ENCODE measurements at places on chromosomes 12 and 14. TPM values are rescaled to one million over a fixed set of nuclear protein-coding genes. Genes with fewer than 3 reads are reported as not detected.
A peak's percentile ranks its signal among the peaks of the same experiment; 100 is the strongest.

DNA sequence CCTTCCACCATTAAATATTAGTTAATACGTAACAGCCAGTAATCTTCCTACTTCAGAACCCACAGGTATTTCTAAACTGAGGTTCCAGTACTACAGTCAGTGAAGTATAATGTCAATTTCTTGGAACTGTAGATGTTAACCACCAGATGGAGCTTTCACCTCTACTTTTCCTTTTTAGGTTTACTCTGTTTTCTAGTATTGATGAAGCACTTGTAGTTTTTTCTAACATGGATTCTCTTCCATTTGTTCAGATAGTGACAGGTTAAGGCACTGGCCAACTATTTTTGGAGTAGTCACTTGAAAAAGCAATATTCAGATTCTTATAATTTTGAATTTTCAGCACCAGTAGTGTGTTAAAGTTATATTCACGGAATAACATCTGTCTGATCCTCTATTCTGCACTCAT, 4.6 kb upstream of the SEC23A start:
- no peak for ATAC-seq

DNA sequence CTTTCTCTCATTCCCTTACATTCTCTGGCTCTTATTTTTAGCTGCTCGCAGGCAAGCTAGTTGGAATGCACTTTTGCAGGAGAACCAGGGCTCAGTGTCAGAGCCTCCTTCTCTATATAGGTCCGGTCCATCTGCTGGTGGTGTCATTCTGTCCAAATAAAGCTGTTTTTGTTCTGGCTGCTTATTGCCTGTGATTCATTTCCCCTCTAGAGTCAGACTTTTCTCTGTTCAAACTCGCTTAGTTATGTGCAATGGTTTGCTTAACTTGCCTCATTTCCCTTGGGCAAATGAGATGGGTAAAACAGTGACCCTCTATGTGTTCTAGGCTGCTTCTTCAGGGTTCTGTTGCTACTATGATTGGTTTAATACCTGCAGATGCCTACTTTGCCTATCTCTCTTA, 2.9 kb downstream of the SMARCD1 start:
- peak; percentile 27 for ATAC-seq

- peak; percentile 48 for ATAC-seq
These were observed 4.4 kb upstream of the FAM186B start for GRCh38 chr12:49609875-49610154.

GRCh38 chr12:33605757-33606156, 166.1 kb upstream of the SYT10 start:
- ATAC-seq: no peak

TRAF3 gene
- total RNA-seq: 15.1 TPM

- ATAC-seq: no peak
These were observed 20.4 kb downstream of the SAV1 start for GRCh38 chr14:50647753-50648152.

PAPLN gene
- 5.1 TPM for total RNA-seq

DNA sequence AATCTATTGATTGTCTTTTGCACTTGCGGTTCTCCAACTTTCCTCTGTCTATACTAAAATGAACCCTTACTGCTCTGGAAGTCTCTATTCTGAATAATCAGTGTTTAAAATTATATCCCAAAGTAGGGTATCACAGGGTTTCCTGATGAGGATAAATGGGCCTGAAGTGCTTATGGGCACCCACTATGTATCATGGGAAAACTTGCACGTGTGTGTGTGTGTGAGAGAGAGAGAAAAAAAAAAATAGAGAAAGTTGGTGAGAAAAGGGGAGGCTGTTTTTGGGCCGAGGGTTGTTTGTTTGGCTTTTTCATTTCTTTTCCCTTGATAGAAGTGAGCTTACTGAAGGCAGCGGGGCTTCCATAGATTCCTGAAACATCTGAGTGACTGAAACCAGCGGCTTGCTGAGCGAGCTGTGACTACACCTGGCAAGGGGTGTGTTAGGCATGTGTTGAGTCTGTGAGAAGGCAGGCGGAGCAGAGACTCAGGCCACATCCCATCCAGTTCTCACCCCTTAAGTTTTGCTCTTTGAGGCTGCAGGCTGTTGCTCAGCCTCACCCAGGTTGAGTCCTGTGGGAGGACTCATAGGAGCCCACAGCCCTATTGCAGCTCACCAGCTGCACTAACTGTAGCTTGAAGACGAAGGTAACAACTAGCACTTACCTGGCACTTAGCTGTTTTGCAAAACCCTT, 17.2 kb downstream of the PPFIBP1 start:
- ATAC-seq: peak; percentile 92

- ATAC-seq: peak; percentile 67
These were observed 60.4 kb downstream of the KITLG start for GRCh38 chr12:88519802-88520435.

ALKBH2 gene
- total RNA-seq: 14.2 TPM

TMEM132D gene
- not detected for total RNA-seq

INSM2 gene
- total RNA-seq: not detected

GRCh38 chr12:7373226-7373625, 69.4 kb downstream of the ACSM4 start:
- no peak for ATAC-seq

Data from esophagus mucosa (tissue), 1 donor.